ENCODE measurements at places on chromosomes 3 and 15.

GRCh38 chr15:37933666-37934065, 774 bp upstream of the TMCO5A start:
- DNase-seq, result peak; percentile 61

DNA sequence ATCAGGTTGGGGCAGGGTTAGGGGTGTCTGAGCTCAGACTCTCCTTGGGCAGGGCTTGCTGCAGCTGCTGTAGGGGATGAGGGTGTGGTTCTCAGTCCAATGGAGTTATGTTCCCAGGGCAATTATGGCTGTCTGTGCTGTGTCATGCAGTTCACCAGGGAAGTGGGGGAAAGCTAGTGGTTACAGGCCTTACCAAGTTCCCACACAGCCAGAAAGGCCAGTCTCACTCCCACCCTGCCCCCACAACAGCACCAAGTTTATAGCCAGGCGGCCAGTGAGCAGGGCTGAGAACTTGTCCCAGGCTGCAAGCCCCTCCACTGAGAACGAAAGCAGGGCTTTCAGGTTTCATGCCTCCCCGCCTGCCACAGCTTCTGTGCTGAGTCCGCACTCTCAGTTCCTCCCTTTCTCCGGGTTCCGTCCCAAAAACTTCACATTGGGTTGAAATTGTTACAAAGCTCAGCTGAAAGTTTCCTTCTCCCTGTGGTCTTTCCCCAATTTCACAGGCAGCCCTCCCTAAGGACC, 19.6 kb upstream of the CPOX start:
- no peak for DNase-seq

DNA sequence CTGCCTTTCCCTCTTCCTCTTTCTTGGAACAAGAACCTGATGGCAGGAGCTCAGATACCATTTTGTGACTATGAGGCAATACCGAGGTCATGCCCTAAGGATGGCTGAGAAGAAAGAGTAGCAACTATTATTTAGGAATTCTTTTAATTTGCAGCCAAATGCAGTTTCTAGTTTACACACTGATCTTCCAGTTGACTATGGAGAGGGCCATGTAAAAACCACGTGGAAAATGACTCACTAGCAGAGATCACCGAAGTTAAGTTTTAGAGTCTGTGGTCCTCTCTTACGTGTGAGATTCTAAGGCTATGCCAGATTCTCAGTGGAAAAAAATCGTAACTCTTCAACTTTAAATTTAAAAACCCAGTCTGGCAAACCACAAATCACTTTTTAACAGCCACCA, 7.8 kb downstream of the BNC1 start:
- peak; percentile 72 for DNase-seq

- DNase-seq, result no peak
Observed at GRCh38 chr3:13420831-13421765, 976 bp upstream of the NUP210 start.

GRCh38 chr3:179958759-179959158, 78.0 kb downstream of the PEX5L start:
- no peak for DNase-seq

GRCh38 chr3:64928683-64929082, 240.9 kb upstream of the ADAMTS9 start:
- no peak for DNase-seq

GRCh38 chr3:149004622-149005021, 13.3 kb downstream of the GYG1 start:
- DNase-seq, result peak; percentile 28

DNA sequence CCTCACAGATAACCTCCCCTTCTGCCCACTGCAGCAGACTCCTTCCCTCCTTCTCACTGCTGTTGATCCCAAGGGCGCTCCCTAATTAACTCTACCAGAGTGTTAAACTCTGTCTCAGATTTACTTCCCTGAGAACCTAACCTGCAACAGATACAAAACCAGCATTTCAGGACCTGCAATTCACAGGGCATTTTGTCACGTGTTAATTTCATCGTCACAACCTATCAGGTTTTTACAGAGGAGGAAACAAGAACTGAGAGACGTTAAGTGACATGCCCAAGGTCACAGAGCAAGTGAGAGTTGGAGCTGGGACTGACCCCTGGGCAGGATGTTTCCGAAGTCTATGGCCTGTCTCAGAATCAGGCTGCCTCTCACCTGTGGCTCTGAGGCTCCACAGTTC, 223.9 kb downstream of the UACA start:
- no peak for DNase-seq

DNA sequence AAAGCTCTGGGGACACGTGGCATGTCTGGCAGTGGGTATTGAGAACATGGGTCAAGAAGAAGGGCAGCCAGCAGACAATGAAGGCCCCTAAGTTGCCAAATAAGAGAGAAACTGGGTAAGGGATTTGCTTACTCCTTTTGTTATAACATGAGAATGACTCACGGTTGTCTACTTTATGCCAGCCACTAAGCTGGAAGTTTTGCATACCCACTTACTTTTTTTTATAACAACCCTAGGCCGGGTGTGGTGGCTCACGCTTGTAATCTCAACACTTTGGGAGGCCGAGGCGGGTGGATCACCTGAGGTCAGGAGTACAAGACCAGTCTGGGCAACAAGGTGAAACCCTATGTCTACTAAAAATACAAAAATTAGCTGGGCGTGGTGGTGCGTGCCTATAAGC, 50.0 kb downstream of the DRD3 start:
- no peak for DNase-seq

DNA sequence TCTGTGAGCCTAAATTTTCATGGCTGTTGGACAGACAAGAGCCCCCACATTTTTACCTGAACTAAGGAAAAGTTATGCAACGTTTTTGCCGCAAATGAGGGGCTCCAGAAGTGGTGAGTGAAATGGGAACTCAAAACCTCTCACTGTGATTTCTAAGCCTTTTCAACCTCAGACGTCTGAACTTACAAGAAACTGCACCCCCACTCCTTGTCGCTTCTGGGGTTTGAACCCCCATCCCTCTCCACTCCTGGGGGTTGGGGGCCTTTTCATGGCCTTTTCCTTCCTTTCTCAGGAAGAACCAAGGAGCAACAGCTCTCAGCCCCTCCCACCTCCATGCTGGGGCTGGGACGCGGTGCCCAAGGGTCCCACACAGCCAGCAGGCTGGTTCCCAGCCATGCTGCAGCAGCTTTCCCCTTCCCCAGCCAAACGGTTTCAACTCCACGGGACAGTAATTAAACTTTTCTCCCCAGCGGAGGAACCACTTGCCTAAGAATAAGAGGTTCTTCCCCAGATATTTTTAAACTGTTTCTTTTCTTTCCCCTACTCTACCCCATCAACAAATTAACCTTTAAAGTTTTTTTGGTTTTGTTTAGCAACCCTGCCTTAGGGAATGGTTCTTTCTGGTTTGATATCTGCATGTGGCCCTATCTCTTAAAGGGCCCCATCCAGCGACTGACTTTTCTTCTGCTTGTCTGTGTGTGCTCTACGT, 387.6 kb upstream of the CBLB start:
- DNase-seq, result no peak

DNA sequence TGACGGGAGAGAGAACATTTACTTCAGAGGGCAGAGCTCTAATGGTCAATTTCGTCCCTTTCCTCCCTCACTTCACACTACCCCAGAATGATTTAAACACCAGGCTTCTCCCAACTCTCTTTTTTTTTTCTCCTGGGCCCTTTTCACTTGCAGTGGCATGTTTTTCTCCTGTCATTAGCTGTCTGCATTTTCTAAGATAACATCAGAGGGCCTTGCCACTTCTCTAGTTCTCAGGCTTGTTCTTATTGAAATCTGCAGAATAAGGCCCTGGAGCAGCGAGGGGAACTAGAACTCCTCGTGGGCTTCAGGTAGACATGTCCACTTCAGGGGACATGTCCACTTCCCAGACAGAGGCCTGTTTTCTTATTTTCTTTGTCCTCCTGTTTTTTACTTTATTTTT, 514.4 kb upstream of the TBL1XR1 start:
- DNase-seq, result no peak

DNA sequence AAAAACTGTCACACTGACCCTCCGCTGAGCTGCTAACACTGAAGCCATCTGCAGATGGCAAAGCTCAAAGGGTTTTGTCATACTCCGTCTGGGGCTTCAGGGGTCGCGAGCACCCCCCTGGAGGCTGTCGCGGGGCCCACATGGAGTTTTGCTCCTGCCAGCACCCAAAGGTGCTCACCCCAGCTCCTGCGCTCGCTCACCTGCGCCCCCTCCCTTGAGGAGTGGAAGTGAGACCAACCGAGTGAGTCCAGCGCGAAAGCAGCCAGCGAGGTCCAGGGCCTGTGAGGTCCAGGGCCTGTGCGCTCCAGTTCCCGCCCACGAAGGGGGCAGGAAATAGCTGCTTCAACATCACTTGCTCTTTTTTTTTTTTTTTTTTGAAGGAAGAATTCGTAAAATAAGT, 208.5 kb downstream of the ROBO2 start:
- DNase-seq, result no peak

- no peak for DNase-seq
Observed at GRCh38 chr3:9913601-9914000, 3.3 kb upstream of the IL17RC start.
